ENCODE measurements at places on chromosomes 3 and 15.

GRCh38 chr3:147298511-147298982 lies 107.8 kb downstream of the ZIC4 start:
- no peak overlapping the region for H3K4me3 ChIP-seq
- H3K27me3 ChIP-seq: no peaks in the 10 kb centered on the region
- no peak overlapping the region for H3K27ac ChIP-seq

DNA sequence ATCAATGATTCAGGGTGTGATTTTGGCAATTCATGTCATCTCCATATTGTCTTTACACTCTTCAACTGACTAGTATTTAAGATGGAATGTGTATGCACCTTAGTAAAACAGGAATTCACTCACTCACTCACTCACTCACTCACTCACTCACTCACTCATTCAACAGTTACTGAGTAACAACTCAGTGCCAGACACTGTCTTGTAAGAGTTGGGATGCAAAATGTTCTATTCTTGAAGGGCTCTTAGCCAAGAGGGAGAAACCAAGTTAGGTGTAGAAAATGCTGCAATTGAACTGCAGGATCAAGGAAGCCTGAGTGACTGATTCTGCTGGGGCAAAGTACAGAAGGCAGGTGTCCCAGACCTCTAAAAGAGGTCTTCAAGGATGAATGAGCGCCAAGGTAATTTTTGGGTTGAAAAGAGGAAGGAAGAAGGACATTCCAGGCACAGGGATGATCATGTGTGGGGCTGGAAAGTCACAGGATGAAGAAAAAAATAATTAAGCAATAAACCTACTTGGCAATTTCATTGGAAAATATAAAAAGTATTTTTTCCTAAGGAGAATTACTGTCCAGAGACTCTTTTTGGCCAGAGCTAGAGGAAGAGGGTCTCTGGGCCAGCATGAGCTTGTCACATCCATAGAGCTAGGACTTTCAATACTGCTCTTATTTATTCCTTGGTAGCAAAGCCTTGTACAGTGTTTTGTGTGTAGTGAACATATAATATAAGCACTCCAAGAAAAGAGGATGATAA lies 58.9 kb upstream of the ETV5 start:
- H3K27ac ChIP-seq: no peak overlapping the region
- H3K36me3 ChIP-seq: no peaks in the 10 kb centered on the region
- DNase-seq: no peak
- no peak overlapping the region for H3K4me3 ChIP-seq
- no peaks in the 10 kb centered on the region for H3K4me1 ChIP-seq

GRCh38 chr3:178086144-178086825 lies 450.0 kb upstream of the KCNMB2 start:
- peak; percentile 17 for DNase-seq
- peaks cover 6% of the 10 kb centered on the region for H3K4me1 ChIP-seq
- no peaks in the 10 kb centered on the region for H3K27me3 ChIP-seq
- no peaks in the 10 kb centered on the region for H3K36me3 ChIP-seq
- no peak overlapping the region for H3K4me3 ChIP-seq

DNA sequence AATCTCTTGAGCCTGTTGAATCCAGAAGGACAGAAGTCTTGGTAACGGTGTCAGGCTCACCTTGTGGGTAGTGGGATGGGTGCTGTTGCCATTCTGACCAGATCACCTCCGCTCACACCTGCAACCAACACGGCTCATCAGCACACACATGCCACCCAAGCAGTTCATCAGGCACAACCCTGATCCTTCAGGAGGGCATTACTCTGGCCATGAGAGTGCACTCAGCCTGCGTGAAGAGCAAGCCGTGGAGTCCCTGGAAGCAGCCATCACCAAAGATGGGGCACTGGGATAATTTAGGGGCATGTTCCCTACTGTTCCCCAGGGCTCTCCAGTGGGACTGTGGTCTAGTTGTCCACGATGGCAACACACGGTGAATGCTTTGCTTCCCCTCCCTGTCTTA lies 120.5 kb downstream of the SHQ1 start:
- no peaks in the 10 kb centered on the region for H3K36me3 ChIP-seq
- H3K4me1 ChIP-seq: peaks cover 3% of the 10 kb centered on the region
- no peak overlapping the region for H3K27ac ChIP-seq

- peak overlapping the region; percentile 96 for H3K27ac ChIP-seq
- peaks cover 52% of the 10 kb centered on the region for H3K4me1 ChIP-seq
- peaks cover 3% of the 10 kb centered on the region for H3K36me3 ChIP-seq
- no peak overlapping the region for H3K4me3 ChIP-seq
- H3K27me3 ChIP-seq: no peaks in the 10 kb centered on the region
These were observed 7.7 kb downstream of the IGDCC4 start for GRCh38 chr15:65414841-65415621.

DNA sequence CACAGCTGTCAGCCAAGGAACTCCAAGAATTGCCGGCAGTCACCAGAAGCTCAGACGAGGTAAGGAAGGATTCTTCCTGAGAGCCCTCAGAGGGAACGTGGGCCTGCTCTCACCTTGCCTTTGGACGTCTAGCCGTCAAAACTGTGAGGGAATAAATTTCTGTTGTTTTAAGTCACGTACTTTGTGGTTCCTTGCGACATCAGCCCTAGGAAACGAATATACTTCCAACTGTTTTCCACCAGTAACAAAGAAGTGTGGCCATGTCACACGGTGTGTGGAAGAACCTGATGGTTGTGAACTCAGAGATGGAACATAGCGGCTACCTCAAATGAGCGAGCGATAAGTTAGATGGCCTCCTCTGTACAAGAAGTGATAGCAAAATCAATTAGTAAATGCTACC lies 41.0 kb upstream of the B3GNT5 start:
- H3K27ac ChIP-seq: no peak overlapping the region
- H3K36me3 ChIP-seq: no peaks in the 10 kb centered on the region
- H3K27me3 ChIP-seq: no peaks in the 10 kb centered on the region

DNA sequence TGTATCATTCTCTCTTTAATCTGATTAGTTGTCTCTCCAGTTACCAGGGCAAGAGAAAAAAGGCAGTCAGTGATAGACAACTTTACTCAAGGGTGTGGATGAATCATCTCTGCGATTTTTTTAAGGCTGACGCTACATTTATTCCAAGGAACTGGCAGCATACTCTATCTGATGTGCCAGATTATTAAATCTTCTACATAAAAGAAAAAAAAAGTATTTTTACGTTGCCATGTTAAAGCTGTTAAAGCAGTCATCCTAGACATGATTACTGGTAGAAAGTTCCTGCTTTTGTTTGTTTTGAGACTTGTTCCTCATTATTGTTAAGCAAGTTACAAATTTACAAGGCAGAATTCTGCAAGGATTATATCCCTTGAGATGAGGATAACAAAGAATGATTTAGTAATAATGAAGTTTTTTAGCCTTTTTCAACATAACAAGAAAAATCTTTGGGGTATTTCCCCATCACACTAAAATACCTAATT lies 121.7 kb downstream of the CBLB start:
- DNase-seq: peak; percentile 53
- H3K4me1 ChIP-seq: peaks cover 2% of the 10 kb centered on the region
- H3K4me3 ChIP-seq: no peak overlapping the region

DNA sequence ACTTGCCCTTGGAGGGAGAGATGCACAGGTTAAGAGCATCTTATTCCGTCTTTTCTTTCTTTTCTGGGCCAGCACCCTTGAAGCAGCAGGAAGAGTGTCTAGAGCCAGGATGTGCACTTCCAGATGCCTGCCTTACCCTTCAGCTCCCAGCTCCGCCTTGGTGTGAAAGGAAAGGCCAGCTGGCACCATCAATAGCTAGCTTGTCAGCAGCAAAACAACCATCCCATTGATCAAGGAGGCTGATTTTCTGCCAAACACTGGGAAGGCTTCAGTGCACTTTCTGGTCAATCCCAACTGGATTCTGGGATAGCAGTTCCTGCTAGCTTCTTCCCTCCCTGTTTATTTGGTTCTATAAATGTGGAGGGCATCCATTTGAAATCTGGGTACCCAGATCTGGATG lies 110.9 kb upstream of the GALNT15 start:
- H3K27me3 ChIP-seq: no peaks in the 10 kb centered on the region
- H3K4me1 ChIP-seq: peaks cover 15% of the 10 kb centered on the region
- DNase-seq: no peak
- no peaks in the 10 kb centered on the region for H3K36me3 ChIP-seq

GRCh38 chr3:177190756-177191681 lies 6.3 kb downstream of the TBL1XR1 start:
- peak; percentile 36 for DNase-seq
- no peaks in the 10 kb centered on the region for H3K36me3 ChIP-seq
- no peak overlapping the region for H3K27ac ChIP-seq
- no peaks in the 10 kb centered on the region for H3K4me1 ChIP-seq

- H3K27me3 ChIP-seq: no peaks in the 10 kb centered on the region
- no peak overlapping the region for H3K4me3 ChIP-seq
- no peak for DNase-seq
- H3K27ac ChIP-seq: no peak overlapping the region
- H3K36me3 ChIP-seq: no peaks in the 10 kb centered on the region
- no peaks in the 10 kb centered on the region for H3K4me1 ChIP-seq
These were observed 454.6 kb upstream of the UBE2E2 start for GRCh38 chr3:22748453-22749045.

DNA sequence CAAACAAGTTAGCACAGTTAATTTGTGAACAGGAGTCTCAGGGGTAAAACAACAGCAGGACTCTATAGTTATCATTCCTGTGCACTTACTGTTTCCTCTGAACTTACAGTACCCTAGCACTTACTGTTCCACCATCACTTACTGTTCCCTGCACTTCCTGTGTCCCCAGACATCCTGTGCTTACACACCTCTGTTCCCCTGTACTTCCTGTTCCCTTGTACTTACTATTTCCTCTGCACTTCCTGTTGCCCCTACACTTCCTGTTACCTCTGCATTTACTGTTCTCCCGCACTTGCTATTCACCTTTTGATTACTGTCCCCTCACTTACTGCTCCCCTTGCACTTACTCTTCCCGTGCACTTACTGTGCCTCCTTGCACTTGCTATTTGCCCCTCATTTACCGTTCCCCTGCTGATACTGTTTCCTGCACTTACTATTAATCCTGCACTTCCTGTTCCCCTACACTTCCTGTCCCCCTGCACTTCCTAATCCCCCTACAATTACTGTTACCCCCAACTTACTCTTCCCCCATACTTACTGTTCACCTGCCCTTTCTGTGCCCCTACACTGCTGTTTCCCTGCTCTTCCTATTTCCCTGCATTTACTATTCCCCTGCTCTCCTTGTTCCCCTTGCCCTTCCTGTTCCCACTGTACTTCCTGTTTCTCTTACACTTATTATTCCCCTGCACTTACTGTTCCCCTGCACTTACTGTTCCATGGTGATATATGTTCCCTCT lies 30.3 kb downstream of the TPRA1 start:
- peaks cover 6% of the 10 kb centered on the region for H3K27me3 ChIP-seq
- no peak overlapping the region for H3K4me3 ChIP-seq
- no peaks in the 10 kb centered on the region for H3K36me3 ChIP-seq

DNA sequence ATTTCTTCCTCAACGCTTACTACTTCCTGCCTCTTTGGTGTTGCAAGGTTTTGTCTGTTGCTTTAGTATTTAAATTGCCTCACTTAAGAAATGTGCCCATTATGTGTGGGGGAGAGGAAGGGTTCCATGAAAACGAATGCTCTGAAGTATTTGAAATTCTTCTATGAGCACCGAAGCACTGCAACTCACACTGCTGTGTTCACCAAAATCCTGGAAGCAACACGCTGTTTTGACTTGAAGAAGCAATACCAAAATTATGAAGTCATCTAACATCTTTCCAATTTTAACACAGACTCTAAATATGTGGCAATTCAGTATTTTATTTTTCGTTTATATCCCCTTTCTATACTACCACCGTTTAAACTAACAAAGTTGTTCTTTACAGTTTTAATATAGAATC lies 101.5 kb downstream of the RBMS3 start:
- H3K4me3 ChIP-seq: no peak overlapping the region
- H3K27ac ChIP-seq: peak overlapping the region; percentile 81
- H3K36me3 ChIP-seq: no peaks in the 10 kb centered on the region
- no peaks in the 10 kb centered on the region for H3K27me3 ChIP-seq
- H3K4me1 ChIP-seq: peaks cover 3% of the 10 kb centered on the region

- no peak overlapping the region for H3K27ac ChIP-seq
- DNase-seq: no peak
- no peaks in the 10 kb centered on the region for H3K4me1 ChIP-seq
- H3K36me3 ChIP-seq: peaks cover 19% of the 10 kb centered on the region
These were observed 17.0 kb upstream of the MUC20 start for GRCh38 chr3:195703776-195704175.

DNA sequence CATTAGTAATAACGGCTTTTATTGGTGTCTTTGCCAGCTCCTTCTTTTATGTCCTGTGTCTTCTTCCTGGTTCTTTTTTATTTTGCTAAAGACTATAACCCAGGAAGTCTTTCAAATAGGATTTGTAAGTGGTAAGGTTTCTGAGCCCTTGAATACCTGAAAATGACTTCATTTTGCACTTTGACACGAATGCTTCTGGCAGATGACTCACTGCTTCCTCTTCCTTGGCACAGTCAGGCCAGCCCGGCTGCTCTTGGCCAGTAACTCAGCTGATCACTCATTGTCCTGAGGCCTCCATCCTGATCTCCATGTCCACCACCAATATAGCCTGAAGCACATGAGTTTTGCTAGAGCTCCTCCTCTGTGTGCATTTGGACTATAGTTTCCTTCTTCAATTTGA lies 48.7 kb upstream of the NR2E3 start:
- no peaks in the 10 kb centered on the region for H3K27me3 ChIP-seq
- peak; percentile 82 for DNase-seq
- peaks cover 6% of the 10 kb centered on the region for H3K4me1 ChIP-seq

GRCh38 chr3:4757575-4758248 lies 221.5 kb upstream of the BHLHE40 start:
- H3K36me3 ChIP-seq: no peaks in the 10 kb centered on the region
- no peak for DNase-seq
- H3K27me3 ChIP-seq: peaks cover 19% of the 10 kb centered on the region
- no peak overlapping the region for H3K27ac ChIP-seq
- no peak overlapping the region for H3K4me3 ChIP-seq

GRCh38 chr3:177831361-177831760 lies 634.1 kb upstream of the TBL1XR1 start:
- no peak for DNase-seq
- H3K36me3 ChIP-seq: no peaks in the 10 kb centered on the region

DNA sequence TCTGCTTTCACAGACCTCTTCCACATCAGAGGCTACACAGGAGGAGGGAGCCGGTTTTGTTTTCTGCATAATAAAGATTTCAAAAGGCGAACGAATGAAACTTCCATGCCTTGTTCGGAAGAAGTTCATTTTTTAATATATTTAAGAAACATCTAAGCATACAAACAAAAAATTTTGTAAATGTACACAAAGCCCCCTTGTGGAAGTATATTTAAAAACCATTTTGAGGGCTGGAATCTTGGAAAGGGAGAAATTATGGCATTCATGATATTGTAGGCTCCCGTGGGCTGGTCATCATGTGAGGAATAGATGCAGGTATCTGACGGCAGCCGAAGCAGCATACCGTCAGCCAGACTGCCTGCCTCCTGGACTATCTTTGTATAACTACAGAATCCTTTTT lies 90.4 kb downstream of the MECOM start:
- no peak overlapping the region for H3K27ac ChIP-seq
- H3K36me3 ChIP-seq: no peaks in the 10 kb centered on the region
- DNase-seq: no peak
- H3K4me3 ChIP-seq: no peak overlapping the region
- peaks cover 3% of the 10 kb centered on the region for H3K4me1 ChIP-seq

- H3K4me1 ChIP-seq: peaks cover 9% of the 10 kb centered on the region
- no peaks in the 10 kb centered on the region for H3K36me3 ChIP-seq
- no peak overlapping the region for H3K27ac ChIP-seq
- DNase-seq: no peak
- no peaks in the 10 kb centered on the region for H3K27me3 ChIP-seq
These were observed 331.5 kb downstream of the PTPRG start for GRCh38 chr3:61892891-61893290.

GRCh38 chr3:55297245-55297644 lies 189.9 kb downstream of the WNT5A start:
- H3K36me3 ChIP-seq: no peaks in the 10 kb centered on the region
- no peak for DNase-seq
- H3K27ac ChIP-seq: no peak overlapping the region
- no peaks in the 10 kb centered on the region for H3K4me1 ChIP-seq
- H3K27me3 ChIP-seq: no peaks in the 10 kb centered on the region
- H3K4me3 ChIP-seq: no peak overlapping the region
